ENCODE measurements at places on chromosomes 3 and 15.

DNA sequence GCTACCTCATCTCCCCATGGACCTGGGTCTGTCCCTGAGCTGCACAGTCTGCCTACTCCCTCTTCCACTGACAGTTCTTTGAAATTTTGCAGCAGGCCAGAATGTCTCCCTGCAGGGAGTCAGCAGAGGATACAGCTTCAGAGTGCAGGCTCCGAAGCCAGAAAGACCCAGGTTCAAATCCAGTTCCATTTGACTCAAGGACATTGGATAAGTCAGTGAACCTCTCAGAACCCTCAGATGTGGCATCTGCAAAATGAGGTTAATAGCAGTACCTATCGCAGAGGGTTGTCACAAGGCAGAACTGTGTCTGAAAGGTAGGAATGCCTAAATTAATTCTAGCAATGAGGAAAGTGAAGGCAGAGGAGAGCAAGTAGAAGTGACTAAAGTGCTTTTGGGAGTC lies 244.4 kb upstream of the TRIM42 start:
- no peak for DNase-seq

DNA sequence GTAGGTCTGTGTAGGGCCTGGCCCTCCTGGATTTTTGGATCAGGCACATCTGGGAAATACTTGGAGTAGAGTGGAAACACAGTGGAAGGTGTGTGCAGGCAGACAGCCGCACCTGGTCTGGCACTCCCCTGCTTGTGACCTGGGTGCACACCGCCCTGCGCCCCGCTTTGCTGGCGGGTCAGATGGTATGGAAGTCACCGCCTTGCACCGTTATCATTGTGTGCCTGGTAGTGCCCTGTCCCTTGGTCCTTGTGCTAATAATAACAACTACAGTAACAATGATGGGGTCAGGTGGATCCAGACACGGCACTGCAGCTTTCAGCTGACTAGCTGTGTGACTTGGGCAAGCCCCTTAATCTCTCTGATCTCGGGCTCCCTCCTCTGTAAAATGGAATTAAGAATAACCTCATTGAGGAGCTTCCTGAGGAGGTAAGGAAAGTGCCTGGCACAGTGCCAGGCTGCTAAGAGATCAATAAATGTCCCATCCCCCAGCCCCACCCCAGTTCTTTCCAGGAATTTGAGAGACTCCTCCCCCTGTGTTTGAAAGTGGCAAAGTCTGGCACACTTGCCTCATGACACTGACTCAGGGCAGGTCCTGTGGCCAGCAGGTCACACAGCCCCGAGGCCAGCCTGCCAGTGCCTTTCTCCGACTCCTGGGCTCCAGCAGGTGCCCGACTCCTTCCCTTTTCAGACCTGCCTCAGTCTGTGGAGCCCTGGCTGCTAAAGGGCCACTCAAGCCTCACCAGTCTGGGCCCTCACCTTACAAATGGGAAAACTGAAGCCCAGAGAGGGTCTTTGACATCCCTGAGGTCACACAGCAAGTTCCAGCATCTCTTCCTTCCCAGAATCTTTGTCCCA lies 9.8 kb downstream of the ISG20 start:
- DNase-seq: no peak

DNA sequence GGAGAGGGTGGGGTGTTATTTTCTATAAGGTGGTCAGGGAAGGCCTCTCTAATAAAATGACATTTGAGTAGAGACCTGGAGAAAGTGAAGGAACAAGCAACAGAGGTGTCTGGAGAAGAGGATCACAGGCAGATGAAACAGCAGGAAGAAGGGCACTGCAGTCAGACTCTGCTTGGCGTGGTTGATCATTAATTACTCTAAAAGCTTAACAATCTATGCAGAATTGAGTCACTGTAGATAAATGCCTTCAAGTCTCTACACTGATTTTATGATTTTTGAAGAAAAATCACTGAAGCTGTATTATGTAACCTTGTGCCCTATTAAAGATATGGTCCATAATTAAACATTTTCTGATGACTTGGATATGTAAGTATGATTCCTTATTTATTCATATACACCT lies 114.2 kb downstream of the TNIK start:
- DNase-seq: no peak

DNA sequence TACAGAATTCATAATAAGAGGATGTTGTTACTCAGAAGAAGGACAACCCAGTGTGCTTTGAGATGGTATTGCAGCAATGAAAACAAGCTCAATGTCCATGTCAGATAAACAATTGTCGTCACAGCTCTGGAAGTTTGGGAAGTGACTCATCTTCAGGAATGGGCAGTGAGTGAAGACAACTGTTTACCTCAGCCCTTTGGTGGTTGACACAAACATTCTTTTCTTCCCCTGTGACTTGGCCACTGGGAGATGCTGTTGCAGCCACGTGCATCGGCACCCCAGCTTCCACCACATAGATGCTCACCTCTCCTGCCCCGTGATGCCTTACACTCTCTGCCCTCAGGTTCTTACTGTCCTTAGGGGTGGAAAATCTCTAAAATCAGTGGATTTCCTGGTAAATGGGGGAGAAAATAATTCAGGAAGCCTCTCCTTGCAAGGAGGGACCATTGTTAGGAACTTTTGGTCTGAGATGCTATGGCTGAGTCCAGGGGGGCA lies 114.1 kb upstream of the GALNT15 start:
- DNase-seq: peak; percentile 97

- DNase-seq: no peak
Observed at GRCh38 chr3:134295930-134296329, 45.3 kb upstream of the RYK start.

DNA sequence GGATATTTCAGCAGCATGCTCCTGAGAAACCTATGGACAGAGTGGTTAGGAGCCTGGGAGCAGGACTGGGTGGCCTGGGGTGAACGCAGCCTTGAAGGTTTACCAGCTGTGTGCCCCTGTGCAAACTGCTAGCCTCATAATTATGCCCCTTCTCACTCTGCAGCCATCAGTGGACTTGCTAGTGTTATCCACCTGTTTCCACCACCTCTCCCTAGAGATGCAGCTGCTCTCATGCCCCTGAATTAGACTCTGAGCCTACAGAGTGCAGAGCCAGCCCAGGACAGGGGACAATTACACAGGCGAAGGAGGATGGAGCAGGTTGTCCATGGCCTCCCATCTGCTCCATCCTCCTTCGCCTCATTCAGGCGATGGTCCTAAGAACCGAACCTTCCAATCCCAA lies 175.9 kb downstream of the ATP10A start:
- no peak for DNase-seq

DNA sequence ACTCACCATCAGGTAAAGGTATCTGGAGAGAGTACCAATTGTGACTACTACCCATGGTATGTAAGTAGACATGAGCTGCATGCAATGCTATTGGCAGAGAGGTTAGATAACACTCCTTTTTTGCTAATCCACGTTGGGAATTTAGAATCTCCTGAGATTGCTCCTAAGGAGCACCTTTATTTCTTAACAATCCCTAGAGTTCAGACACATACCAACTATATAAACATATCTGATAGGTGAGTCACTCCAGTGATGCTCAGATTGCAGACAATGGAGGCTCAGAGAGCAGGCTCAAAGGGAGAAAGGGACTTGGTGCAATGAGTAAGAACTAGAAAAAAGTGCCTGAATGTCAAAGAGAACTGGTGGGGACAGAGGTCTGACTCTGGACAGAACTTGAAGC lies 47.0 kb upstream of the LRRFIP2 start:
- DNase-seq: peak; percentile 21

DNA sequence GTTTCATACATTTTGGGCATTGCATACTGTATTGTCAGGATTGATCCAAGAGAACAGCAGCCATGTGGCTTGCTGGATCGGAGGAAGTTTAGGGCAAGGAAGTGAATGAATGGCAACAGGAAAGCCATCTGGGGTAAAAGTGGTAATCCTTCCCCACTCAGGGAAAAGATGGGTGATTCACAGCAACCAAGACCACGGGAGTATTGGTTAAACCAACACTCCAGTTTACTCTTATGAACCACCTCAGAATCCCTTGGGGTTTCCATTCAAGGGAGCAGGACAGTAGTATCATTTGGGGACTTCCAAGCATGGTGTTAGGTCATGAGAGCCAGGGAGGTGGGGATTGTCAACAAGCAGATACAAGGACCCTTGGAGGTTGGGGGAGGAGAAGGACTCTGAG lies 25.2 kb upstream of the ZBTB38 start:
- DNase-seq: no peak

GRCh38 chr3:137845194-137845593 lies 81.1 kb downstream of the SOX14 start:
- DNase-seq: no peak

- DNase-seq: no peak
Observed at GRCh38 chr3:111434941-111435622, 106.9 kb upstream of the CD96 start.

DNA sequence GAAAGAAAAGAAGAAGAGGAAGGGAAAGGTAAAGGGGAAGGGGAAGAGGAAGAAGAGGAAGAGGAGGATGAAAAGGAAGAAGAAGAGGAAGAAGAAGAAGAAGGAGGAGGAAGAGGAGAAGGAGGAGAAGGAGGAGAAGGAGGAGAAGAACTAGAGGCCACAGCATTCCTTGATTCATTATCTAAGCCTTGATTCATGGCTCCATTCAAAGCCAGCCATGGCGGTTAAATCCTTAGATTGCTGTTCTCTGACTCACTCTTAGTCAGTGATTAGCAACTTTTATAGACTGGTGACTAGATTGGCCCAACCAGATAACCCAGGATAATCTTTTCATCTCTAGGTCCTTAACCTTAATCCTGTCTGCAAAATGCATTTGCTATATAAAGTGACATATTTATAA lies 47.6 kb downstream of the OSTN start:
- peak; percentile 65 for DNase-seq

DNA sequence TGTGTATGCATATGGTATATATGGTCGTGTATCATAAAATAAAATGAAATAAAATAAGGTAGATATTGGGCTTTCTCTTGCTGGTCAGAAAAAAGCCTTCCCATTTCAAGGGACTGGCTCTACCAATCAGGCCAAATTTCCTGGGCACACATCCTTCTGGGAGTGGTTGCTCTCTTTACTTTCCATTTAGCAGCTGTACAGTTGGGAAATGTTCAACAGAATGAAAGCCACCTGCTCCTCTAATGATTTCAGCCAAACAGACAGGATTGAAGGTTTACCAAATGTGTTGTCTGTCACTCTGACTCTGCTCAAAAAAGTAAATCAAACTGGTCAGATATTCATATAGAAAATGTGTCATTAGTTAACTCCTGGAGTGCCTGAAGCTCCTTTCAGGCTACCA lies 380.4 kb downstream of the ROBO2 start:
- no peak for DNase-seq

- no peak for DNase-seq
Observed at GRCh38 chr3:24400015-24400414, 94.6 kb downstream of the THRB start.
